Stimulated activated CD8-positive, alpha-beta memory T cell treated with anti-CD3 and anti-CD28 coated beads, Interleukin-7, amount 100 ng/mL, for 1 hour (primary cell): ENCODE measurements at places on chromosomes 5 and 9.

DNA sequence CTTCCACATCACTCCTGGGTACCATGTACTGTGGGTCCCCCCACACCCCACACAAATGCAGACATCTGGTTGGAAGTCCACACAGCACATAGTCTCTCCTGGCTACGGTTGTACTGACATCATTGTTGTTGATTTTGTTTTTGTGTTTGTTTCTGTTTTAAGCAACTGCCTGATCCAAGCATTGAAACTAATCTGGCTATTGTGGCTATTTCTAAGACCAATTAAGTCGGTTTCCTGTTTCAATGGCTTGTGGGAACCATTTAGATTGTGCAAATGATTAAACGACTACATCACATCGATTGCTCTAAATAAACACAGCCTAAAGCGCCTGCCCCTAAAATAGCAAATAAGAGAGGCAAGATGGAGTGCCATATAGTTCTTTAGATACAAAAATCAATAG lies 226.8 kb upstream of the IRX4 start:
- no peak for DNase-seq

- no peak for DNase-seq
Observed at GRCh38 chr5:57175551-57176309, 1.9 kb downstream of the GPBP1 start.

GRCh38 chr9:90909225-90909624 lies 107.6 kb downstream of the SYK start:
- no peak for DNase-seq

DNA sequence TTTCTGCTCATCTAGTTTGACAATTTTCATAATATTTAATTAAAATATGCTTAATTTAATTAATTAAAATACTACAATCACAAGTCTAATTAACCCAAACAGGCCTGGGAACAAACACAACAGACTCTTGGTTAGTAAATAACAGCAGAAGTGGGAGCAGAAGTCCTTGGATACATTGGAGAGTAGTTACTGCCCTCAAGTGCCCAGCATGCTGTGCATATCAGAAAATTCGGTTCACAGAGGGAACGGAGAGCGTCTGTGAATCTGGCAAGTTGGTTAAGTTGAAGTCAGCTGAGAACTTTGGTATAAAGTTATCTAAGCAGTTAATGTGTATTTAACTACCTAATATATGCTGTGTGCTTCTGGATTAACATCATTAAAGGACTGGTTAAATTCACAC lies 87.0 kb upstream of the ATG10 start:
- no peak for DNase-seq

- no peak for DNase-seq
Observed at GRCh38 chr5:42989190-42989589, 50.9 kb downstream of the ANXA2R start.

DNA sequence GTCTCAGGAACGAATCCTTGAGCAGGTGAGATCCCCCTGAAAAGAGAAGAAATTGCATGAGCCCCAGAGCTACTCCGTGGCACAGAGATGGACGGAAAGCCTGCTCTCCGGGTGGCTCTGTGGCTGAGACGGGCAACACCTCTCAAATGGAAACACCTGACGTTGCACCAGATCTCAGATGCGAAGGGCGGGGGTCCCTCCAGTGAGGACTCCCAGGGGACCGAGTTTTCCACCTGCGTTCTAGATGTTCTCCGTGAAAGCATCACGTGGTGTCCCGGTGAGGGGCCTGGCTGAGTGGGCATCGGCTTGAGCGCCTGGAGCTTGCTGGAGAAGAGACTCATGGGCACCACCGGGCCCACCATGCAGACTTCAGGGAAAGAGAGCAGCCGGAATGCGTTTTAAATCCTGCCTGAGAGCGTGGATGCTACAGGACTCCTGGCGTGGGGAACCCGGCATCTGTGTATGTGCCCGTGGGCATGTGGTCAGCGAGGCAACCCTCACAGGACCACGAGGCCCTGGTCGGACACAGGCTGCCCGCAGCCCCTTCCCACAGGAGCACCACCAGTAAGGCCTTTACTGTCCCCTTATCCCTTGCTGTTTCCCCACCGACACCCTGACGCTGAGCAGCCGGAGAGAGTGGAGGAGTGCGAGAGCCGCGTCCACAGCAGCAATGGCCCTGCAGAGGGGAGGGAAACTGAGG lies 378.4 kb upstream of the IRX4 start:
- DNase-seq = no peak

GRCh38 chr5:15959370-15960164 lies 220.0 kb downstream of the MARCHF11 start:
- no peak for DNase-seq

DNA sequence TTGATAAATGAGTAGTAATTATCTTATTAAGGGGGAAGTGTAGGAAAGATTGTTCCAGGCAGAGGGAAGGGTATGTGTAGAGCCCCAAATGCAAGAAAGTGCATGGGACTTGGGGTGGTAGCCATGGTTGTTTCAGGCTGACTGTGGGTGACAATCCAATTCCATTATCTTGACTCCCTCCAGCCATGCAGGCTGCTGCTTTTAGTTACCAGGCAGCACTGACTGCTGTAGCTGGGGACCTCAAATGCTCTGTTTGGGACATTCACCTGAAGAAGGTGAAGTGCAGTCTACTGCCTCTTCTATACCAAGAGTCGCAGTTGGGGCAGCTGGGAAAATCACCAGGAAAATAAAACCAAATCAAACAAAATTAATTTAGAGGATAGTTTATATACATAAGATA lies 102.4 kb upstream of the NR3C1 start:
- no peak for DNase-seq

DNA sequence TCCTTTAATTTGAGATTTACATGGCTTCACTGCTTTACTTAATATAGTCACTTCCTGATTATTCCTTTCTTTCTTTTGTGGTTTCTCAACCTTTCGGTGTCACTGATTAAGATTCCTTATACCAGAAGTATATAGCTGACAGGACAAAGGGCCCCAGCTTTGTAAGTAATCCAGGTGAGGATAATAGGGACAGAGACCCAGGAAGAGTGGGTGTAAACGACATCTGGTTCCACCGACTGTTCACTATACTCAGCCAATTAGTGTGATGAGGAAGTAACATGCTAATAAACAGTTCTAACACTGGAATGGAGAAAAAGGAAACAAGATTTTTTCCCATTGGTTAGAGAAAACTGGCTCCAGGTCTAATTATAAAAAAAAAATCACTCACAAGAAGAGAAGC lies 286.3 kb upstream of the EFNA5 start:
- DNase-seq = no peak

- DNase-seq = no peak
Observed at GRCh38 chr5:111820072-111820471, 63.1 kb upstream of the NREP start.

DNA sequence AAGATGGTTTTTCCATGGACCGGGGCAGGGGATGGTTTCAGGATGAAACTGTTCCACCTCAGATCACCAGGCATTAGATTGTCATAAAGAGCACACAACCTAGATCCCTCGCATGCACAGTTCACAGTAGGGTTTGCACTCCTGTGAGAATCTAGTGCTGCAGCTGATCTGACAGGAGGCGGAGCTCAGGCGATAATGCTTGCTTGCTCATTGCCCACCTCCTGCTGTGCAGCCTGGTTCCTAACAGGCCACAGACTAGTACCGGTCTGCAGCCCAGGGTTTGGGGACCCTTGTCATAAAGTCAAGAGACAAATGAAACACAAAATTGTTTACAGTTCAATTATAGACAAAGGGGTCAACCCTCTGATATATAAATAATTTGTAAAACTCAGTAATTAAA lies 101.7 kb downstream of the RANBP17 start:
- DNase-seq = no peak

DNA sequence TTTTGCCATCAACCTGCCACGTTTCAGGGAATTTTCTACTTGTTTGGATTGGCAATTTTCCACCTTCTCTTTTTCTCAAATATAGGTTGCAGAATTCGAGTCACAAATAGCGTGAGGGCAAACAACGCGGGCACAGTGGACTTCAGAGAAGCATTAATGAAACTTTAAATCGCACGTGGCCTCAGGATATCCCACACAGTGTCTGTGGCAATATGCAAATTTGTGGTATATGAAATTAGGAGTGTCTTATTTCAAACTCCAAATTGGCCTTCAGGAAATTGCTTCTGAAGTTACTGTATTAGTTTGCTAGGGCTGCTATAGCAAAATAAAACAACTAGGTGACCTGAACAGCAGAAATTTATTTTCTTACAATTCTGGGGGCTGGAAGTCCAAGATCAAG lies 91.2 kb downstream of the MTRR start:
- DNase-seq = no peak

DNA sequence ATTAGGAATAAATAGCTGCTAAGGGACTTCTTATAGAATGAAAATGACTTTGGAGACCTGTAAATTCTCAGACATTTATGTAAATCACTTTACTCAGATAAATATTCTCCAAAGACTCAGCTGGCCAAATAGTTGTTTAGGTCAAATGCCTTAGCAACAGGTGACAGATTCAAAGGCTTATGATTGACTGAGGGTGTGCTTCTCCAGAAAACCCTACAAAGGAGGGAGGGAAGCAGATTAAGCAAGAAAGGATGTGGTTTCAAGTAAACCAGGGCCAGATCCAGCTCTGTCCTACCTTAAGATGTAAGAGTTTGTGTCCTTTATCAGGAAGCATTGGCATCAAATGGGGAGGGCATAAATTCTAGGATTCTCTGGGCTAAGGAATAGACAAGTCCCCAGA lies 433.0 kb downstream of the TLE1 start:
- no peak for DNase-seq

- peak; percentile 2 for DNase-seq
Observed at GRCh38 chr5:42057254-42057690, 132.2 kb downstream of the FBXO4 start.

DNA sequence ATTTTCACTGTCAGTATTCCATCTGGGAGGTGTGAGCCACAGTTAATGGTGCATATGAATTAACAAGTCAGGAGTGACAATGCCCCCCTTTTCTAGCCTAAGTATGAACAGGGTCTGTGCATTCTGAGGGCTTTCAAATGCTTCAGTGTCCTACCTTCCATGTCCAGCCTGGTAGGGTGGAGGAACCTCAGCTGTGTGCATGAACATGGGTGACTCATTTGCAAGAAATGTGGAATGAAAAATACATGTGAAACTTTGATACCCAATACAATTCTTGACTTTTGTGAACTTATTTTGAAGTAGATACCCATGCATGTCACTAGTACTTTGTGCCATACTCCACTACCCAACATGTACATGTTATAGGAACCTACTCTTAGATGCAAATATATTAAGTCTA lies 375.8 kb downstream of the SEMA5A start:
- no peak for DNase-seq

DNA sequence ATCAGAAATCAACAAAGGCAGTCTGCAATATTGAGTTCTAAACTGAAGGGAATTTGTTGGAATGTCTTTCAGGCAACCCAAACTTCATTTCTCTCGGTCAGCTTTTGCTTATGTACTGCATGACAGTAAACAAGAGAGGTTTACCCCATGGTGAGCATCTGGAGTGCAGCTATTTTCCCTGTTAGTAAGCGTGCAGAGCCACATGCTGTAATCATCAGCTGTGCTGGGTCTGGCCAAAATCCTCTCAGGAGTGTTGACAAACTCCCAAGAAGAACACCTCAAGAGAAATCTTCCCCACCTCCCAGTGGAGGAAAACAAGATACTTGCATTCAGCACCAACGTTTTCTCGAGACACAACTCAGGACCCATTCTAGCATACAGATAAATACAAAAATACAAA lies 83.6 kb upstream of the ADAMTSL1 start:
- DNase-seq = no peak

GRCh38 chr5:97142521-97143254 lies at the start of gene LIX1:
LIX1 (minus strand) TSS chr5:97142611; CDS start chr5:97142576, 35 bp downstream.
- DNase-seq = no peak

DNA sequence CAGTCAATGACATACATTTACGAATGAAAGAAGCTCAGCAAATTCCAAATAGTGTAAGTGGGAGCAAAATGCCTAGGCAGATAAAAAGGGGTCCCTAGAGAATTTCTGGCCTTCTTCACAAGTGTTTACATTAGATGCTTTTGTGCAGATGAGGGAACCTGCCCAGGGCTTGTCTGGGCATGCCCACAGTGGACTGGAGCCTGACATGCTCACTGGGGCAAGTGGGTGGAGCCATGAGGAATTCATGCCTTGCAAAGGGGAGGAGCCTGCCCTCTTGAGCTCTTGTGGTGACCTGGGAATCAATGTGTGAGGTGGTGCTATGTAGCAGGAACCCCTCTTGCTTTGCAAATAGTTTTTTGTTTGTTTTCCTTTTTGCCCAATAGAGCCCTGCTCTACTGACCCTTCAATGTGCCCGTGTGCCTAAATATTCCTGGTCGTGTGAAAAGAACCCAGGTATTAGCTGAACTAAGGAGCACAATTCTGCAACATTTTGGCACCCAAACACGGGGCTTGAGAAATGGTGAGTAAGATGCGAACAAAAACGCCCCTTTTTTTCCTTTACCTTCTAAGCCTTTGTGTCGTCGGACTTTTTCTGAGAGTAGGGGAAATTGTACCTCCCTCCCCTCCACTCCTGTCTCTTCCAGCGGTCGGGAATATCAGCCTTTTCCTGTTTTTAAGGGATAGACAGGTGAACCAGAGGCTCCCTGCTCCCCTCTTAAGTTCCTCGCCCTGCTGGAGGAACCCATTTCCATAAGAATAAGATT lies 433.8 kb upstream of the CDH9 start:
- no peak for DNase-seq

GRCh38 chr5:88833371-88834130 lies 49.4 kb downstream of the MEF2C start:
- no peak for DNase-seq

GRCh38 chr5:74035521-74035937 lies 409.5 kb downstream of the ARHGEF28 start:
- DNase-seq = no peak

GRCh38 chr5:169893571-169893970 lies 86.7 kb downstream of the INSYN2B start:
- no peak for DNase-seq

DNA sequence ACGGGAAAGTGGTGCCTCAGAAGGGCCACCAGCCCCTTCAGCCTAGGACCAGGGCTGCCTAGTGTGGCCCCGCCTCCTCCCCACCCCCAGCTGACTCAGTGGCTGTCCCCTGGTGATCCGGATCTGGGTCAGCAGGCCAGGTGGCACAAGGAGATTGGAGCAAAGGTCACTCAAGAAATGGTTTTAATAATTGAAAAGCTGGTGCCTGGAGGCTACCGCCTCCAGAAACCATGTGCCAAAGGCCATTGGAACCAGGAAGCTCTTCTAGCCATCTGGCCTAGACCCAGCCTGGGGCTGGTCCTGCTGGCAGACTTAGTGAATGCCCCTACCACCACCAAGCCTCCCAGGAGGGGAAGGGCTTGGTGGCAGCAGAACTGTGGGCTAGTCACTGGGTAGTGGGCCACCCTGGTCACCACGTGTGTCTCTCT lies 1.5 kb downstream of the ST6GALNAC4 start:
- no peak for DNase-seq

DNA sequence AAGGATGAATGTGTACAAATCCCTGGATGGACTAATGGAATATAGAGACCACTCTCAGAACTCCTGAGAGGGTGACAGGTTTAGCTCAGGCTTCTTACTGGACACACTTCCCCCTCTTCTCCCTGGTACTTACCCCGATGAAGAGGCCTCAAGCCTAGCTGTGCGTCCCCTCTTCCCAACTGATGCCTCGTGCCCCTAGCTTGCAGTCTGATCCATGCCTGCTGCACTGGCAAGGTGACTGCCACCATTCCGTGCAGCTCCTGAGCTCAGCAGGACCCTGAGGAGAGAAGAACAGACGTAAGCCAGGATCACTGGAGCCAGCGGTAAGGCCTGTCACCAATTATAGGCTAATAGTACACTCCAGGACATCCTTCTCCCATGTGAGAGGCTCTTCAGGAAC lies 5.5 kb upstream of the STOML2 start:
- no peak for DNase-seq
